ENCODE measurements at places on chromosomes 12 and 14. TPM values are rescaled to one million over a fixed set of nuclear protein-coding genes. Genes with fewer than 3 reads are reported as not detected.

Gene PPP1R36
- 0.67 TPM for total RNA-seq

Gene RFX4
- not detected for total RNA-seq

Gene GLIPR1L2
- not detected for total RNA-seq

Gene CD163L1
- total RNA-seq: 15.0 TPM

Gene DPY19L2
- 0.29 TPM for total RNA-seq

Gene PRH2
- 0.65 TPM for total RNA-seq

Gene KCNMB4
- 0.65 TPM for total RNA-seq
